Tibial artery (tissue), 4 donors: ENCODE measurements at places on chromosomes 16 and 17.

GRCh38 chr16:69818891-69819545, 56.9 kb downstream of the WWP2 start:
- peaks cover 15% of the 10 kb centered on the region for H3K4me1 ChIP-seq
- peaks cover 16% of the 10 kb centered on the region for H3K36me3 ChIP-seq
- no peak for DNase-seq
- no peak overlapping the region for H3K4me3 ChIP-seq

- H3K36me3 ChIP-seq: no peaks in the 10 kb centered on the region
- DNase-seq: no peak
- no peak overlapping the region for H3K4me3 ChIP-seq
Observed at GRCh38 chr17:73650617-73651200, 6.5 kb upstream of the SDK2 start.

DNA sequence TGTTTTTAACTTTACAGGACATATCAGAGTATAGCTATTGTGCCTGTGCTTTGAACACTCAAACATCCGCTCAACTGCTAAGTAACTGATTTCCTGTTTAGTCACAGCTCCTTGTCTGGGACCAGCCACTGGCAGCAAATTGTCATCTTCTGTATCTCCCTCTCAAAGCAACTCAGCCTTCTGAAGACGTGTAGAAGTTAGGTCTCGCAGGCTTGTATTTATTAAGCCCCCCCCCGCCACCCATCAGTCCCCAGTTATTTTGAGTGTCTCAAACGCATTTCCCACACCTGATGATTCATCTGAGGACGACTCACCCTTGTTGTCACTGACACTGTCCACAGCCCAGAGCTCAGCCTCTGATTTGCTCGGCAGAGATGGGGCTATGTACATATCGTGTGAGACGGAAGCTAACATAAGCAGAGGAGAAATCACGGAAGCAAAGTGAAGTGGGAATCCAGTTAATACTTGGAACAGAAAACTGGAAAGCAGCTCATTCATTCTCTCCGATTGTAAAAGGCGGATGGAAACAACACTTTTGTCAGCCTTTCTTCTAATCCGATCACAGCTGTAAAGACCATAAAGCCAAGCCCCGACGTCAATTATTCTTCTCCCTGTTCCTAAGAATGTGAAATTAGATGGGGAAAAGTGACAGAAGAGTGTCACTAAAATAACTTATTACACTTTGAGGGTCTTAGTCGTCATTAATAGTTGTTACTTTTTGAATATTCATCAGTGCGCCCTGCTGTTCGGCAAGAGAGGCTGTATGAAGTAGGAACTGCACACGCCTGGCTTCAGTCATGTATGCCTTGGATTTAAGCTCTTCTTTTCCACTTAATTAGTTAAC, 64.2 kb downstream of the PITPNC1 start:
- no peaks in the 10 kb centered on the region for H3K36me3 ChIP-seq
- no peak for DNase-seq
- no peak overlapping the region for H3K4me3 ChIP-seq
- no peaks in the 10 kb centered on the region for H3K27me3 ChIP-seq
- H3K27ac ChIP-seq: no peak overlapping the region

DNA sequence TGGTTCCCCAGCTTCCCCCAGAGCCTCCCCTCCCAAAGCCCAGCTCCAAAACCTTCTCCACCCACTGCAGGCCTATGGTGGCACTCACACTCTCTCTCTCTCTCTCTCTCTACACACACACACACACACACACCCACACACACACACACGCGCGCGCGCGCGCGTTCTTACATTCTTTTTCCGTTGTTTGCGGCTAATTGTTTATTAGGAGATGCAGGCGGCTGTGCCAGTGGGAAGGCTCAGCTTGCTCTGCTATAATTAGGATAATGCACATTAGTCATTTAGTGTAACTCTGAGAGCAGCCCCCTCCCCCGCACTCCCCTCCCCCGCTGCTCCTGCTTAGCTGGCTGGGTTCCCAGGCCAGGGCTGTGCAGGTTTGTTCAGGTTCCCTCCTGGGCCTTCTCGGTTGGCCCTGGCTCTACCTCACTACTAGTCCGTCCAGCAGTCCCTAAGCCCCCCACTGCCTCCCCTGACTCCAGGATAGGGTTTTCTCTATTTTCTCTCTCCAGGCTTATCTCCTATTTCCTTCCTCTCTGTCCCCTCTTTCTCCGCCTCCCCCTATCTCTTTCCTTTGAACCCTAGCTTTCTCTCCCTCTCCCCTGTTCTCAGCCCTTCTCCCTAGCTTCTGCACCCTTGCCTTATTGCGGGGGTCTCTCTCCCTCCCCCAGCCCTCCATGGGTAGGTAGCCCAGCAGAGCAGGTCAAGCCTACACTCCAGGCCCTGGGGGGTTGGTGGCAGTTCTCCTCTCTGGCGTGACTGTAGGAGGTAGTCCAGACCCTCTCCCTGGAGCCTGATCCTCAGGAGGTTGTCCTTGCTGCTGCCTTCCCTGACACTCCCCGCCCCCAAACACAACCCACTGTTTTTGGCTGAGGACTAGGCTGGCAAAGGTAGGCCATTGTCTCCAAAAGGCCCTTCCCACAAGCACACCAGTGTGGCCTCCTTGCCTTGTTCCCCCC, 34.0 kb downstream of the TMEM132E start:
- H3K4me1 ChIP-seq: no peaks in the 10 kb centered on the region
- H3K27me3 ChIP-seq: peaks cover 54% of the 10 kb centered on the region
- no peak overlapping the region for H3K27ac ChIP-seq
- DNase-seq: no peak
- H3K36me3 ChIP-seq: no peaks in the 10 kb centered on the region

DNA sequence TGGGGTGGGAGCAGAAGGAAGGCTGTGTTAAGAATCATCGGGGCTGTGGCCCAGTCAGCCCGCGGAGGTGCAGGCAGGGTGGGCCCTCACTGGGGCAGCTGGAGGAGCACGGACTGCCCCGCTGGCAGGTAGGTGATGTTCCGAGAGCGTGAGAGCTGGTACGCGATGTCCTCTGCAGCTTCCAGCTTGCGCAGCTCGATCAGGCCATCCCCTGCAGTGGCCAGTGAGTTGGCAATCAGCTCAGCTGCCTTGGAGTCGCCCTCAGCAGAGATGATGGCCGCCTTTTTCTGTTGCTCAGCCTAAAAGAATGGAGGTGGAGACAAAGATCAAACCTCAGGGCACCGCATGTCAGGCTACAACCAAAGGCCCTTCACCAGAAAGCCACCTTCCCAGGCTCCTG, 9.8 kb downstream of the PHB1 start:
- H3K4me3 ChIP-seq: no peak overlapping the region
- H3K27me3 ChIP-seq: no peaks in the 10 kb centered on the region
- H3K4me1 ChIP-seq: peaks cover 10% of the 10 kb centered on the region
- no peak overlapping the region for H3K27ac ChIP-seq
- DNase-seq: no peak

GRCh38 chr16:86881861-86882273, 303.5 kb downstream of the FOXL1 start:
- no peak for DNase-seq
- H3K36me3 ChIP-seq: no peaks in the 10 kb centered on the region
- H3K27me3 ChIP-seq: no peaks in the 10 kb centered on the region
- no peak overlapping the region for H3K27ac ChIP-seq
- H3K4me1 ChIP-seq: no peaks in the 10 kb centered on the region

GRCh38 chr17:20084621-20085282, 75.6 kb downstream of the SPECC1 start:
- no peaks in the 10 kb centered on the region for H3K4me1 ChIP-seq
- no peak overlapping the region for H3K4me3 ChIP-seq
- H3K36me3 ChIP-seq: no peaks in the 10 kb centered on the region
- H3K27ac ChIP-seq: no peak overlapping the region
- no peaks in the 10 kb centered on the region for H3K27me3 ChIP-seq
- DNase-seq: no peak

GRCh38 chr17:49573510-49574322, 2.0 kb upstream of the NXPH3 start:
- H3K4me3 ChIP-seq: peak overlapping the region; percentile 91
- H3K27me3 ChIP-seq: no peaks in the 10 kb centered on the region
- no peak for DNase-seq
- peak overlapping the region; percentile 97 for H3K27ac ChIP-seq

- peaks cover 19% of the 10 kb centered on the region for H3K4me1 ChIP-seq
- H3K4me3 ChIP-seq: no peak overlapping the region
- DNase-seq: no peak
Observed at GRCh38 chr17:75758131-75758905, 6.7 kb downstream of the GALK1 start.

- no peak overlapping the region for H3K27ac ChIP-seq
- no peak for DNase-seq
- H3K4me3 ChIP-seq: no peak overlapping the region
- no peaks in the 10 kb centered on the region for H3K36me3 ChIP-seq
Observed at GRCh38 chr17:43670645-43671030, 8.9 kb upstream of the MEOX1 start.

- H3K4me3 ChIP-seq: no peak overlapping the region
- no peaks in the 10 kb centered on the region for H3K27me3 ChIP-seq
- no peak for DNase-seq
- peaks cover 60% of the 10 kb centered on the region for H3K36me3 ChIP-seq
- H3K27ac ChIP-seq: peak overlapping the region; percentile 100
Observed at GRCh38 chr17:76723812-76724211, 2.6 kb downstream of the JMJD6 start.

DNA sequence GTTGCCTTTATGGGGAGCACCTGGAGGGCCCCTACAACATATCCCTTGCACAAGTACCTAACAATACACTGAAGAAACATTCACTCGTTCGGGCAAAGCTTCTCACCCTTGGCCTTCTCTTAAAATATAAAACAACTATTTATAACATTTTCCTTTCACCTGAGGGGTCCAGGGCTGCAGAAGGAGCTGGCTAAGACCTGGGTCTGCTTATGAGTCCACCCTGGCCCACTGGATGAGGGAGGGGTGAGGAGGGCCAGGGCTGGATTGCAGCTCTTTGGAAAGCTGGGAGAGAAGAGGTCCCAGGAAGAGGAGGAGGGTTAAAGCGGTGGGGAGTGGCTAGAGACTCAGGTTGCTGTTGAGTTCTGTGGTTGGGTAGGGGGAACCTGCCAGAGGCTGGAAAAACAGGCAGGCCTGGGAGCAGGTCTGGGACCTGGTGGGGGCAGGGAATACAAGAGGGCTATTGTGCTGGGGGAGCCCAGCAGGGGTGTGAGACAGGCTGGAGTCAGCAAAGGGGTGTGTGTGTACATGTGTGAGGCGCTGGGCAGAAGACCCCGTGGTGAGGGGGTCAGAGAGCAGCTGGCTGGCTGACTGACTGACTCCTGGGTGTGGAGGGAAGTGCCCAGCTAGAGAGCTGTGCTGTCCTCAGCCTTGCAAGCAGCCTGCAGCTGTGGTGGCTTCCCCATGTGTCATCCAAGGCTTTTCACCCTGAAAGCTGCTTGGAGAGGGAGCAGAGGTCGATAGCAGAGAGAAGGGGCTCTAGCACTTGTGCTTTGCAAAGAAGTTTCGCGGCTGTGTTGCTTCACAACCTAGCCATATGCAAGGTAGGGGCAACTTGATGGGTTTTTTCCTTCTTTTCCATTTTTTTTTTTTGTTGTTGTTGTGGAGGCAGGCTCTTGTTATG, 10.2 kb upstream of the MRC2 start:
- H3K36me3 ChIP-seq: peaks cover 55% of the 10 kb centered on the region
- H3K27me3 ChIP-seq: no peaks in the 10 kb centered on the region
- DNase-seq: no peak
- H3K27ac ChIP-seq: no peak overlapping the region
- H3K4me1 ChIP-seq: no peaks in the 10 kb centered on the region

- H3K27ac ChIP-seq: no peak overlapping the region
- H3K4me1 ChIP-seq: no peaks in the 10 kb centered on the region
- no peak overlapping the region for H3K4me3 ChIP-seq
- no peak for DNase-seq
- H3K36me3 ChIP-seq: no peaks in the 10 kb centered on the region
Observed at GRCh38 chr16:20336955-20337354, 9.6 kb upstream of the GP2 start.

- H3K4me3 ChIP-seq: no peak overlapping the region
- DNase-seq: no peak
- no peaks in the 10 kb centered on the region for H3K4me1 ChIP-seq
Observed at GRCh38 chr16:1070084-1070863, 2.3 kb upstream of the SSTR5 start.

GRCh38 chr16:85882181-85882810, 16.7 kb upstream of the IRF8 start:
- no peaks in the 10 kb centered on the region for H3K27me3 ChIP-seq
- H3K27ac ChIP-seq: no peak overlapping the region
- no peaks in the 10 kb centered on the region for H3K4me1 ChIP-seq
- no peak for DNase-seq
- no peak overlapping the region for H3K4me3 ChIP-seq
- H3K36me3 ChIP-seq: no peaks in the 10 kb centered on the region

- peaks cover 53% of the 10 kb centered on the region for H3K27me3 ChIP-seq
- DNase-seq: no peak
- H3K4me1 ChIP-seq: no peaks in the 10 kb centered on the region
- no peaks in the 10 kb centered on the region for H3K36me3 ChIP-seq
- H3K27ac ChIP-seq: no peak overlapping the region
Observed at GRCh38 chr17:48016112-48016511, 21.5 kb downstream of the COPZ2 start.

- no peak for DNase-seq
- no peak overlapping the region for H3K4me3 ChIP-seq
- H3K27me3 ChIP-seq: no peaks in the 10 kb centered on the region
- no peaks in the 10 kb centered on the region for H3K36me3 ChIP-seq
Observed at GRCh38 chr16:7731141-7731540, 398.5 kb downstream of the RBFOX1 start.

DNA sequence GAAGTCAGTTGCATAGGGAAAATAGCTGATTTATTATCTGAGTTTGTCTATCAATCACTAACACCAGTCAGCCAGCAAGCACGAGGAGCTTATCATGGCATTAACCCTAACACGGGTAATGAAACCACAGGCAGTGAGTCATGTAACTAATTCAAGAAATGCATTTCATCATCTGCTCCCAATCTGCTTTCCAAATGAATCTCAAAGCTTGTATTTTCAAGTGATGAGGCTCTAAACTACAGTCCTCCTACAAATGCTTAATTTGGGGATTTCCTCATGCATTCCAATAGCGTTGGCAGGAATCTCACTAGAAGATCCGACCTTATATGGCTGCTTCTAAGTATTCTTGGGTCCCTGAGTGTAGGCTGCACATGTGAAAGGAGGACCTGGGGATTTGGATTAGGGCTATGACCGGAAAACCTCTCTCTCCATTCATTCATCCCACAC, 118.4 kb upstream of the HSBP1 start:
- H3K27me3 ChIP-seq: no peaks in the 10 kb centered on the region
- H3K4me3 ChIP-seq: no peak overlapping the region
- H3K4me1 ChIP-seq: no peaks in the 10 kb centered on the region
- peak; percentile 46 for DNase-seq
- H3K36me3 ChIP-seq: no peaks in the 10 kb centered on the region
- peak overlapping the region; percentile 74 for H3K27ac ChIP-seq

GRCh38 chr16:50667497-50668367, 13.4 kb downstream of the SNX20 start:
- no peak overlapping the region for H3K27ac ChIP-seq
- no peak for DNase-seq
- peaks cover 12% of the 10 kb centered on the region for H3K36me3 ChIP-seq
- no peaks in the 10 kb centered on the region for H3K27me3 ChIP-seq
- no peak overlapping the region for H3K4me3 ChIP-seq
